Breast epithelium (tissue), 4 donors: ENCODE measurements at places on chromosomes 1 and 21. TPM values are rescaled to one million over a fixed set of nuclear protein-coding genes. Genes with fewer than 3 reads are reported as not detected.
A peak's percentile ranks its signal among the peaks of the same experiment; 100 is the strongest.

DNA sequence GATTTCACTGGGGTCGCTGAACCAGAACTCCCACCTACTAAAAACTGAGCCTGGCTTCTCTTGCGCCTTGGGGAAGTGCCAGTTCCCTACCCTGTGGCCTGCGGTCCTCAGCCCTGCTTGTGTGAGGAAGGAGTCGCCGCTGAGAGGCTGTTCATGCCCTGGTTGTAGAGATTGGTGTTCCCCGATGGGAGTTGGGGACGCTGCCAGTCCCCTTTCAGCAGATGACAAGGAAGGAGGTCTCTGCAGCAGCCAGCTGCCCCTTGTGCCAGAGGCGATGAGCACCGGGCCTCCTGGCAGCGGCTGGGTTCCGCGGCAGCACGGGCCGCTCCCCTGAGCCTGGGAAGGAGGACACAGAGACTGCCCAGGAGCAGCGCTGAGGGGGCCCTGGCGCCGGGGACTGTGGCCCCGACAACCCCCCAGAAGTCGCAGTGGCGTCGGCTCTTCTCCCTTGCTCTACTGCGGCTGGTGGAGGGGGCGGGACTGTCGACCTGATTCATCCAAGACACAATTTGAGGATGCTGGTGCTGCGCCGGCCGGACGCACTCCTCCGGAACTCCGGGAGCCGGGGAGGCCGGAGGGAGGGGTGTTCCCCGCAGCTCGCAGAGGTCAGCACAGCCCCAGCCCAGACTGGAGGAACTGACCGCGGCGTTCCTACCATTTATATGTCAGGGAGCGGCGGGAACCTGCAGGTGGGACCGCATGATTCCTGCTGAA, 12.0 kb upstream of the ADORA3 start:
- H3K4me1 ChIP-seq: peaks cover 6% of the 10 kb centered on the region
- no peaks in the 10 kb centered on the region for H3K27me3 ChIP-seq
- no peak for DNase-seq
- H3K4me3 ChIP-seq: peak overlapping the region; percentile 37
- H3K27ac ChIP-seq: peak overlapping the region; percentile 41
- no peaks in the 10 kb centered on the region for H3K36me3 ChIP-seq

- no peaks in the 10 kb centered on the region for H3K36me3 ChIP-seq
- DNase-seq: peak; percentile 35
Observed at GRCh38 chr1:109765483-109765815, 1.7 kb upstream of the EPS8L3 start.

DNA sequence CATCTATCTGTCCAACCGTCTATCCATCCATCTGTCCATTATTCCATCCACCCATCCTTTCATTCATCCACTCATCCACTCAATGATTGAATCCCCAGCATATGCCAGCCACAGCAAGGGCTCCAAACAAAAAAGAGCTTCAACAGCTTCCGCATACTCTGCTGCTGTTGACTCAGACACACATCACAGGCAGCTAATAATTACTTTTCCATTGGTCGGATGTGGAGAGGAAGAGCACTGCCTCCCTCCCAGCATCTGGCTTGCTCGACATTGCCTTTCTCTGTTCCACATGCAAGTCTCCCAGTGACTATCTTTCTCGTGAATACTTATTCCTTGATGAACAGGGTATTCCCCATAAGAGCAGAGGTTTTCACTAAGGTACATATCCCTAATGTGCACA, 176.5 kb downstream of the HIVEP3 start:
- no peaks in the 10 kb centered on the region for H3K27me3 ChIP-seq
- no peak overlapping the region for H3K4me3 ChIP-seq
- H3K4me1 ChIP-seq: peaks cover 4% of the 10 kb centered on the region
- H3K36me3 ChIP-seq: no peaks in the 10 kb centered on the region
- no peak for DNase-seq
- no peak overlapping the region for H3K27ac ChIP-seq

DNA sequence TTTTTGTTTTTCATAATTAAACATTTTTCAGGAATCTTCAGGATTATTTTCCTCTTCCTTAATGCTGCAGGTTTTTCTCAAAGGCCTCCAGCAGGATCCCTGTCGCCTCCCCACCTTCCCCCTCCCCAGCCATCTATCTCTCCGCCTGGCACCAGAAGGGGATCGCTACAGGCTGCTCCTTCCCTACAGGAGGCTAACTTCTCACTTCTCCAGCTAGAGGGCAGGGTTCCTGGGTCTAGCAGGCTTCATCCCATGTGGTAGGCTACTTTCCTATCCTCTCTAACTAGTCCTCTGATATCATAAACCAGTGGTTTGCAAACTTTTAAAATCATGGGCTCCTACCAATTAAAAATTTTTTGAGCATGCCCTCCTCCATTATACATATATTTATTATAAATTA, 104.1 kb downstream of the KCNN3 start:
- H3K4me3 ChIP-seq: no peak overlapping the region
- H3K27me3 ChIP-seq: no peaks in the 10 kb centered on the region
- H3K4me1 ChIP-seq: no peaks in the 10 kb centered on the region
- peak; percentile 0 for DNase-seq
- H3K27ac ChIP-seq: no peak overlapping the region

DNA sequence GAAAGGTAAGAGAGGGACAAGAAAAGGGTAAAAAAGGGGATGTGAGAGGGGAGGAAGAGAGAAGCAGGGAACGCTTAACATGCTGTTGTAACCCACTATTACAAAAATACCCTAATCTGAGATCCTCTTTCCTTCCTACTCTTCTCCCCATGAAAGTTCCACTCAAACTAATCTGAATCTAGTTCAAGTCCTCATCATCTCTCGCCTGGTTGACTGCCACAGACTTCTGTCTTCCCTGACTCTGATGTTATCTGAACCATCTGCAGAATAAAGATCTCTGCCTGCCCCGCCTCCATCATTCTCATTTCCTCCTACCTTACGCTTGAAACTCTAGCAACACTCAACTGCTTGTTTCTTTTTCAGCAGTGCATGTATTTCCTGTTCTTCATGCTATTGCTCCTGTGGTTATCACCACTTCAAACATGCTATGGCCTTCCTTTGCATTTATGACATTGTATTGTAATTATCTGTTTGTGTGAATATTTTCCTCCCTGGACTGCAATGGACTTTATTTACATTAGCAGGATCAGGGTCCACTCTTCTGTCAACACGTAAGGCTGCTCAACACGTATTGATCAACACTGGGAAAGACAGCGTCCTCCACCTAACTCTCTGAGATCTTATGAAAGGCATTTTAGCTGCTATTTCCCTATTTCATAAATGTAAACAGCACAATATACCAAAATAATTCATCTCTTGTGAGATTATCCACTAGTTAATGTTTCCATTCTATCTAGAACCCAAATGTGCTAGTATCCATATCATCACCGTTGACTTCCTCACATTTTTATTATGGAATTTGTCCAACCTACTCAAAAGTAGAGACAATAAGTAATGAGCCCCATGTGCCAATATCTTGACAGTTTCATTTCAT, 215.5 kb upstream of the USP25 start:
- no peaks in the 10 kb centered on the region for H3K36me3 ChIP-seq
- no peaks in the 10 kb centered on the region for H3K4me1 ChIP-seq
- no peak overlapping the region for H3K4me3 ChIP-seq
- no peak overlapping the region for H3K27ac ChIP-seq

GRCh38 chr1:8360493-8361197, 42.7 kb downstream of the SLC45A1 start:
- H3K27me3 ChIP-seq: no peaks in the 10 kb centered on the region
- no peak for DNase-seq
- H3K4me1 ChIP-seq: peaks cover 2% of the 10 kb centered on the region
- no peak overlapping the region for H3K27ac ChIP-seq
- H3K4me3 ChIP-seq: no peak overlapping the region
- H3K36me3 ChIP-seq: peaks cover 18% of the 10 kb centered on the region

DNA sequence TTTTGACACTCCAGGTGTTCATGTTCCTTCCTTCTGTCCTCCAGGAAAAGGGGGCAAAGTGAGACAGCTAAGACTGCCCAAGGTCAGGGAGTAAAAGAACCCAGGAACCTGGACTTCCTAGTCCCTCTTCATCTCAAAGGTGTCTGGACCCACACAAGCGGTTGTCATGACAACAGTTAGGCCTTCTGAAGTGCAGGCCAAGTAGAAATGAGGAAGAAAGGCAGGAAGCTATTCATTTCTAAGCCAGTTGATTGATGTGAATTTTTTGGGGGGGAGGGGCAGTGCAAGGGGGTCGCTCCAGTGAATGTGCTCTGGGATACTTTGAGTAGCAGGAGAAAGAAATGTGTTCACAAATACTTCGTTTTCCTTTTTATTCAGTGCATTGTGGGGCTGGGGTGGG, 114.3 kb downstream of the NAV1 start:
- no peak overlapping the region for H3K4me3 ChIP-seq
- H3K36me3 ChIP-seq: no peaks in the 10 kb centered on the region
- H3K4me1 ChIP-seq: peaks cover 11% of the 10 kb centered on the region
- H3K27ac ChIP-seq: no peak overlapping the region
- no peaks in the 10 kb centered on the region for H3K27me3 ChIP-seq
- DNase-seq: no peak

Gene MCOLN2
- 3.8 TPM for total RNA-seq

Gene TMEM82
- not detected for total RNA-seq

Gene NR1I3
- total RNA-seq: not detected
